Choroid plexus epithelial cell (primary cell): ENCODE measurements at places on chromosomes 2 and 18.

DNA sequence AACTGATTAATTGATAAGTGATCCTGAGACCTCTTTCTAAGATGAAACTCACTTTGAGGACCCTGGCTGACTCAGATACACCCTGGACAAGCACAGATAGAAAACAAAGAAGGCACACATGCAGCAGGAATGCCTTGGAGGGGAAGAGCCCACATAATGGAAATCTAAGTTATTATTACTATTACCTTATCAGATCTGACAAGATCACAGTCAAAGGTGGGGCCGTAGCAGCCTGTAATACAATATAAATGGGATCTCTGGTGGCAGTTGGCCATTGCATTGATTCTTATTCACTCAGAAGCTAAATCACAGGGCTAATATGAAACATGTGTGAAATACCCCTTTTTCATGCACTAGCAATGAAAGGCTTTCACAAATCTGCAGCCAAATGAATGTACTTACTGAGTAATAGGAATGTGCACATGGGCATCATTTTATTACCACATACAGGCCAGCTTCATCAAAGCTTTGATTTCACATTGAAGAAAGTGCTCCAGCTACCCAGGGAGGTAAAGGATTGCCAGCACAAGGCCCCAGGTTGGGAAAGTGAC, 84.0 kb downstream of the ZBTB7C start:
- DNase-seq = no peak

DNA sequence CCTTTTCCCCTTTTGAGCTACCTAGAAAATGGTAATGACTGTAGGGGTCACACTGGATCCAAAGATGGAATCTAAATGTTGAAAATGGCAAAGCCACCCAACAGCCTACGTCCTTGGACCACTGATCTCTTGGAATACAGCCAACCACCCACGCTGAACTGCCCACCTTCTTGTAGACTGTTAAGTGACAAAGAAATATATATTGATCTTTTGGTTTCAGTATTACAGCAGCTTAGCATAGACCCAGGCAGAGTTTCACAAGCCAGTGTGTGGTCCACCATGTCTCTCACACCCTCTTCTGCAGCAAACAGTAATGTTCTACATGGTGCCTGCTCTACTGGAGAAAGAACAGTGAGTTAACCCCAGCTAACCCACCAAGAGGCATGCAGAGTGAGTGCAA, 20.2 kb downstream of the CACNB4 start:
- no peak for DNase-seq

DNA sequence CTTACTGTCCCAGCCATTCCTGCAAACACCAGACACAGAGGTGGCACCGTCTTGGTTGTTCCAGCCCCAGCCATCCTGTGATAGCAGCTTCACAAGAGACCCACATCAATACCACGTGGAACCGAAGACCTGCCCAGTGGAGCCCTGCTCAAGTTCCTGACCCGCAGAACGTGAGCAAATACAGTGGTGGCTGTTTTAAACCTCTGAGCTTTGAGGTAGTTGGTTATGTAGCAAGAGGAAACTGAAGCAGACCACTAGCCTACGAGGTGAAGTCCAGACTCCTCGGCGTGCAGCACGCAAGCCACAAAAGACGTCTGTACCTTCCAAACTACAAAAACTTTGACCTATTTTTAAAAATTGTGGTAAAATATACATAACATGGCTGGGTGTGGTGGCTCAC, 96.1 kb upstream of the ODC1 start:
- DNase-seq = peak; percentile 67

- no peak for DNase-seq
These were observed 786 bp downstream of the TET3 start for GRCh38 chr2:73985308-73986084.

- peak; percentile 38 for DNase-seq
These were observed 184.6 kb downstream of the CYP26B1 start for GRCh38 chr2:71962911-71963694.

- no peak for DNase-seq
These were observed 5.3 kb upstream of the RPL37A start for GRCh38 chr2:216493334-216493685.

DNA sequence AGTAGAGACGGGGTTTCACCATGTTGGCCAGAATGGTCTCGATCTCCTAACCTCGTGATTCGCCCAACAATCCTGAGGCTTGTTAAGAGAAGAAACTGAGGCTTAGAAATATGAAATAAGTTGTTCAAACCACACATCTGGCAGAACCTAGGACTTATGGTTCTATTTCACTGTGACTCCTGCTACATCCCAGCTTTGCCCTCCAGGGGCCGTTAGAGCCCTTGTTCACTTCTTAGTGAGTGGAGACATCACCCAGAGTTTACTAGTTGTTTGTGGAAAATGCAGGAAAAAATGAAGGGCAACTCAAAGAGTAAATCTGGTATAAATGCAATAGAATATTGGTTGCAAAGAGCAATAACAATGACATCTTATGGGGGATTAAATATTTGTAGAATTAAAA, 43.9 kb downstream of the MARCHF4 start:
- DNase-seq = peak; percentile 68

GRCh38 chr18:5534845-5535244, 9.0 kb downstream of the EPB41L3 start:
- peak; percentile 73 for DNase-seq

DNA sequence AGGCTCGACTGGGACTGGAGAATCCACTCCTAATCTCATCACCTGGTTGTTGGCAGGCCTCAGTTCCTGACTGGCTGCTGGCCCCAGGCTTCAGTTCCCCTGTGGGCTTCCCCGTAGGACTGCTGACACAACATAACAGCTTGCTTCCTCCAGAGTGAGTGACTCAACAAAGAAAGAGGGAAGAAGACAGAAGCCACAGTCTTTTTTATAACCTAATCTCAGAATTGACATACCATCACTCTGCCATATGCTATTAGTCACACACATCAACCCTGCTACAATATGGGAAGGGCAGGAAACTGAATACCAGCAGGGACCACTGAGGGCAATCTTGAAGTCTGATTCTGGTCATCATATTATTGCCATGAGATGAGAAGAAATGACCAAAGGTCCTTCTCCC, 76.8 kb upstream of the SLC14A2 start:
- DNase-seq = no peak

DNA sequence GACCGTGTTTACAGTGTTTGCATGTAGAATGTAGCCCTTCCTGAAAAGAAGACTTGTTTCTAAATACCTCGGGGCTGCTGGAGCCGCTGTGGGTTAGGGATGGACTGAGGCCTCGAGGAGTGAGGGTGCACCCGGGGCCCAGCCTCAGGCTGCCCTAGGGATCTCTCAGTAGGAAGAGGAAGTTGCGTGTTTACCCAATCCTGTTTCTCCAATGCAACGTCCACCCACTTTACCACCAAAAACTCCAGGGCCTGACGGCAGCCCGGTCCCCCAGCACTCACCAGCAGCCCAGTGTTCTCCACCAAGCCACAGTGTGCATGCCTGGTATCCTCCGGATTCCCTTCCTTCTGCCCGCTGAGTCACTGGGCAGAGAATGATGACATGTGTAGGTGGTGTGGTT, 255.8 kb downstream of the GLI2 start:
- no peak for DNase-seq

GRCh38 chr2:202140522-202141252, 67.6 kb downstream of the KIAA2012 start:
- DNase-seq = peak; percentile 65

- DNase-seq = peak; percentile 52
These were observed 46.1 kb upstream of the PLB1 start for GRCh38 chr2:28449488-28450395.

- DNase-seq = no peak
These were observed 57.1 kb downstream of the ST3GAL5 start for GRCh38 chr2:85831735-85832134.

GRCh38 chr2:119960821-119961220, 52.1 kb upstream of the EPB41L5 start:
- DNase-seq = peak; percentile 69

- DNase-seq = no peak
These were observed 651.9 kb upstream of the HS6ST1 start for GRCh38 chr2:128970332-128971116.

GRCh38 chr2:96202152-96202854, 6.3 kb downstream of the STARD7 start:
- peak; percentile 42 for DNase-seq

DNA sequence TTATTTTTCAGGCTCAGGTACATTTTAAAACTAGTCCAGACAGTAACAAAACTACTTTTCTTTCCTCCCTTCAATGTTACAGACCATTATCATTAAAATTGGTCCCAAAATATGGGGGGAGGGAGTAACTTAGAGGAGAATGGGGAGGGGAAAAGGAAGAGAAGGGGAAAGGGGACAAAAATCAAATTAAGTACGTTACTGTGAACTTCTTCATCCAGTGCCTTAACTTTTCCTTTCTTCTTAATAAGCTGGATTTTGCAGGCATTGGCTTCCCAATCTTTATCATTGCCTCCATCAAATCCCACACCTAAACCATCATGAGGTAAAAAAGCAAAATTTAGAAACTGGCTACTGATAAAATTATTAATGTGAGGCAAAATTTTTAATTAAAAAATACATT, 17.2 kb downstream of the GFPT1 start:
- no peak for DNase-seq

GRCh38 chr18:41347057-41347456, 608.0 kb upstream of the PIK3C3 start:
- peak; percentile 80 for DNase-seq

GRCh38 chr2:74857725-74858124, 23.8 kb downstream of the HK2 start:
- DNase-seq = no peak

GRCh38 chr2:6674381-6674780, 191.3 kb downstream of the CMPK2 start:
- DNase-seq = peak; percentile 3

DNA sequence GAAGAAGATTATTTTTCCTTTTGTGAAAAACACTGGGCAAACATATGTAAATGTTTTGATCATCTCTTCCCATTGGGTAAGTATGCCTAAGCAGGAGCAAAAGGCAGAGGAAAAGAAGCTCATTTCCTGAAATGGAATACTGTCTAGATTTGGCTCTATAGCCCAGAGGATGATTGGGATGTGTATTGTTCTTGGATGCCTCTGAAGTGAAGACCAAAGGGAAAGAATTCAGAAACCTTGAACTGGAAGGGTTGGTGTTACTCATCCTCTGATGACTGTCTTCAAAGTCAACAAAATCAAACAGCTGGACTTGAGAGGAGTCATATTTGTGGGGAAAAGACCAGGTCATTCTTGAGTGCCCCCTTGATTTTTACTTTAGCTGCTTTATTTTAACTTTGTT, 112.6 kb upstream of the NT5C1B start:
- peak; percentile 62 for DNase-seq

GRCh38 chr2:63697160-63697559, 108.4 kb downstream of the MDH1 start:
- DNase-seq = no peak

- DNase-seq = no peak
These were observed 71.1 kb downstream of the TMEM163 start for GRCh38 chr2:134647607-134648256.

DNA sequence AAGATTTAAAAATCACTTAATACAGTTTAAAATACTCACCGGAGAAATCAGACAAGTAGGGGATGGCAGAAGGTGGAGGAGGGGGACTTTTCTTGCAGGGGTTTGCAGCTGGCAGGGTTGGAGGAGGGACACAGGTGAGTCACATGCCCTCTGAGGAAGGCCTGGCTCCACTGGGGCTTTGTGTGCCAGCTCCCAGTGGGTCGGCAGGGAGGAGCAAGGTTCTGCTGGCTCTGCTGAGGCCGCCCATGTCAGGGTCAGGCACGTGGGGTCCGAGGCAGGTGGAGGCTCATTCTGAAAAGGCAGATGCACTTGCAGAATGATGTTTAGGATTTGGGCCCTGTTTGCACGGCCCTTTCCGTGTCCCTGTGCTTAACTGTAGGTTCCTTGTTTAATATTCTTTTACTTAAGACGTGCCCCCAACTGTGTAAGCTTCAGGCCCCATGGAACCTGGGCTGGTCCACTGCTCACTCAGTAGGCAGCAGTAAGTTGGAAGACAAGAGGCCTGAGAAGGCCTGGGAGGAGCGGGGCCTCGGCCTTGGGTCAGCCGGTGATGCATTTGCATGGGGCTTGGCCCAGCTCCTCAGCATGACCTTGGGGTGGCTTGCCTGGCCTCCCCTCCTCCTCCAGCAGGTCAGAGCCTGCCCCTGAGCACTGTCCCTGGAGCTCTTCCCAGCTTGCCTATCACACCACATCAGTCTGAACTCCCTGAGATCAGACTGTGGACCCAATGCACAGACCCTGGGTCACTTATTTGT, 141.0 kb downstream of the GLI2 start:
- DNase-seq = no peak

GRCh38 chr2:123073956-123074355, 951.1 kb upstream of the CNTNAP5 start:
- peak; percentile 8 for DNase-seq
